ENCODE measurements at places on chromosomes 11 and 22. TPM values are rescaled to one million over a fixed set of nuclear protein-coding genes. Genes with fewer than 3 reads are reported as not detected.

The THRSP gene
- not detected for total RNA-seq

The OR52L1 gene
- not detected for total RNA-seq

The SOX10 gene
- total RNA-seq, result not detected

The RASD2 gene
- total RNA-seq, result 0.84 TPM

Measured in A549 treated with Hydrocortisone at 1 μM for 4 hours (cell line).